ENCODE measurements at places on chromosomes 4 and X.

DNA sequence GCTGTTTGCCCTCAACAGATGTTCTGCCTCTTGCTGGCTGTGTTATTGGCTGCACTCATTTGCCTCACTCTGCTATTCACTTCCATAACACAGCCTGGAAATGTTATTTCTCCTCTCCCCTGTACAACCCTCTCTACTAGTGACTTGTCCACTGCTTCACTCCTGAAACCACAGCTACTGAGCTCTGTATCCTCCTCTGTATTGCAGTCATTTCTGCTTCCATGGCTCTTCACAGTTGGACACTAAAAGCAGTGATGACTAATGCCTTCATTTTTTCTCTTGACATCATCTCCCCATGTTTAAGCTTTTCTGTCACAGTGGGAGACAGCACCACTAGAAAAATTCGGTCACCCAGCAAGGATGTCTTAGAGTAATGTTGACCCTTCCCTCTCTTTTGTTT, 123.0 kb upstream of the PPP1R2C start:
- DNase-seq = no peak

DNA sequence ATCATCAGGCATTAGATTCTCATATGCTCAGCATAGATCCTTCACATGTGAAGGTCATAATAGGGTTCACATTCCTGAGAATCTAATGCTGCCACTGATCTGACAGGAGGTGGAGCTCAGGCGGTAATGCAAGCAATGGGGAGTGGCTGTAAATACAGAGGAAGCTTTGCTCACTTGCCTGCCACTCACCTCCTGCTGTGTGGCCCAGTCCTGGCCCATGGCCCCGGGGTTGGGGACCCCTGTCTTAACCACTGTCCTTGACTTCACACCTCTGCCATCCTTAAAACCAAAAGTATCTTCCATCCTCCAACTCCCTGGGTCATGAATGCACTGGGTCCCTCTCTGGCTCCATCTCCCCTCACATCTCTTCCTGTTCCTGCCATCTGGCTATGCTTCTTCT, 129.1 kb downstream of the HMX1 start:
- no peak for DNase-seq

DNA sequence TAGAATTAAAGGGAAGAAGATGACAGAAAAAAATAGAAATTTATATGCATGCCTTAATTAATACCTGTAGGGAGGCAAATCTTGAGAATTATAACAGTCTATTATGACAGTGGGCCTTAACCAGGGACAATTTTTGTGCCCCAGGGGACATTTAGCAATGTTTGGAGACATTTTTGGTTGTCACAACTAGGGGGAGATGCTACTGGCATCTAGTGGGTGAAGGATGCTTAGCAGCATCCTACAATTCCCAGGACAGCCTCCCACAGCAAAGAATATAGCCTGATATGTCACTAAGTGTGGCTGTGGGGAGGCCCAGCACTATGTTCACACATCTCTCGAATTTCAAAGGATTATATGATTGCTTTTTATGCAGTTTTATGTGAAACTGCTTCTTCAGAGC, 10.5 kb downstream of the GPR82 start:
- DNase-seq = no peak

- DNase-seq = no peak
Observed at GRCh38 chrX:123807835-123808416, 51.9 kb upstream of the XIAP start.

DNA sequence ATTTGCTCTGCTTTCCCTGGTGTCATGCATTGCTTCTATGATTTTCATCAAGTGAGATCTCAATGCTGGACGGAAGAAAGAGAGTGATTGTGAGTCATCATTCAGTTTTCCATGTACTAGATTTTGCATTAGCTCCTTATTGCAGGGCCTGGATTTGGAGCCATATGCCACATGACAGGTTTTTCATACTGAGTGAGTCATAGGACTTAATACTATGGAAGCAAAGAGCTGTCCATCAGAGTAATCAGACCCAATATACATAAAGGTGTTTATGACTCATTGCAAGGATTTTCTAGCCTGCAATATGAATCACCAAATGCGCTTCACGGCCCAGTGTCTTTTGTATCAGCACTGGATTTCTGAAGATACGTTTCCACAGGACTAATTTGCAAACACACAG, 11.2 kb upstream of the TFDP3 start:
- no peak for DNase-seq

DNA sequence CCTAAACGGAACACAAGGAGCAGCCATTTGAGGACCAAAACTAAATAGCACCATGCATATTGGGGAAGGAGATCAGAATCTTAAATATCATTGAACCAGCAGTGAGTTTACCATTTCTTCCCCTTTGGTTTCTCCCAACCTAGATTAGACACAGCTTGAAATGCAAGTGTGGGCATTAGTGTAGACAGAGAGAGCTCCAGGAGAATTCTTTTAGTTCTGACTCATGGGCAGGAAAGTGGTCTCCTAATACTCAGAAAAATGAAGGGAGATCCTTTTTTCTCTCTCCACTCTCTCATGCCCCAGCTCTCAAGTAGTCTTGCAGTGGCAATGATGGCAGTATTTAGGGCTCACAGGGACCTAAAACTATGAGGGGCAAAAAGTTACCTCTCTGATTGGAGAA, 567.9 kb downstream of the INPP4B start:
- DNase-seq = no peak

DNA sequence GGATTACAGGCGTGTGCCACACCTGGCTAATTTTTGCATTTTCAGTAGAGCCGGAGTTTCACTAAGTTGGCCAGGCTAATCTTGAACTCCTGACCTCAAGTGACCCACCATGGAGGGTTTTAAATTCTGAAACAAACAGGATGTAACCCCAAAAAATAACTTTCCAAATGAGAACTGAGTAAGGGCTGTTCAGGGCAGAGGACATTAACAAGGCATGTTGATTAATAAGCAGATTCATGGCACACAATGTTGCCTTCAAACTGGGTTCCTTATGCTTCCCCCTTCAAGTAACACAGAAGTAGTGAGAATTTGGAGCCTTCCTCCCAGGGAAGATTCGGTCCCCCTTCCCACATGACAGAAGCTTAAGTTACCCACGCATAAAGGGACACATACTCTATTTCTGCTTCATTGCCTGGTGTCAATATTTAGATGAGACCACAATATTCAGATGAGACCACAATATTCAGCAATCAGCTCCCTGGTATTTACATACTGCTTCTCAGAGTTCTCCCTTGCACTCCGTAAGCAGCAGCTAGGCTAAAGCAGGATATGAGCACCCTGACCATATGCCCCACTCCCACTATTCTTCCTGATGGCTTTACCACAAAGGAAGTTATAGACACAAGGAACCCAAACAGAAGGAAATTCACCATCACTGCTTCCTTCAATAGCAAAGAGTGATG, 21.4 kb downstream of the GRSF1 start:
- no peak for DNase-seq

GRCh38 chr4:102525504-102525903, 24.3 kb downstream of the NFKB1 start:
- no peak for DNase-seq

- DNase-seq = no peak
Observed at GRCh38 chr4:53709693-53710092, 118.4 kb upstream of the LNX1 start.

DNA sequence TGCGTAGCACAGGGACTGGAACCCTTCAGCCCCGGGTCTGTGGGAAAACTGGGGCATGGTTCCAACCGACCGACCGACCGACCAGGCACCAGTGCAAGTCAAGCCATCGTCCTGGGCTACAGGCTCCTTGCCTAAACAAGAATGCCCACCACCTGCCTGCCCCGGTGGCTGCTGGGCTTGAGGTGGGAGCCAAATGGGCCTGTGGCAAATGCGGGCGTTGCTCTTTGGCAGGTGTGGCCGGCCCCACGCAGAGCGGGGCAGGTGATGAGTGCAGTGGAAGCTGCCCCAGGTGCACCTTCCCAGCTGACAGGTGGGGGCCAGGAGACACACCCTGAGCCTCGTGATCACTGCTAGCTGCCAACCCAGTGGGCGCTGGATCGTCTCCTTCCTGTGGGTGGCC, 77.9 kb downstream of the MTMR1 start:
- DNase-seq = no peak

DNA sequence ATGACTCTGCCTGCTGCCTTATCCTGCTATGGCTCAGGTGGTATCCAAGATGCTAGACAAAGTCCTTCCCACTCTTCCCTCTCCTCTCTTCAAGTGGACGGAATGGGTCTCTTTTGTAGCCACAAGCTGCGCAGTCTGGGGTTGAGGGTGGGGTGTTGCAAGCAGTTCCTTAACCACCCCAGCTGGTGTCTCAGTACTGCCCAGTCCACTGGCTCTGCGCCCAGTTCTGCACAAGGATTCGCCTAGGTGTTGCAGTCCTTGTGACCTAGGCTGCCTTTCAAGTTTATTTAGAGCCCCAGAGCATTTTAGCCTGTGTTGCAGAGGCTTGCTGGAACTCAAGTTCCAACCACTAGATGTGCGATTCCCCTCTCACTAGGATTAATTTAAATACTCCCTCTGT, 120.7 kb downstream of the NEXMIF start:
- no peak for DNase-seq

DNA sequence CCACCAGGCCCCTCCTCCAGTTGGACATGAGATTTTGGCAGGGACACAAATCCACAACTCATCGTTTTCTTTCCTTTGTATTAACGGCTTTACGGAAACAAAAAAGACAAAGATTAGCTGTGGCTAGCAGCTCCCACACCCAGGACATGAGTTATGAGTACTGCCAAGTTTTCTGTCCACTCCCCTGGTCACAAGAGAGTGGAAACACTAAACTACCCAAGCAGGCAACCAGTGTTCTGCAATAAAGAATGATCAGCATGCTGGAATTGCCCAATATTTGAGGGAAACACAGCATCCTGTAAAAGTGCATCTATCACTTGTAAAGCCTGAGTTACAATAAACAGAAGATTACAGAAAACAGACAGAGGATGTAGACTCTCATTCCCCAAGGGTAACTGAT, 358.4 kb downstream of the NLGN4X start:
- DNase-seq = no peak

GRCh38 chr4:139817657-139818452, 152.2 kb downstream of the MGST2 start:
- no peak for DNase-seq

GRCh38 chrX:108527724-108528123, 88.1 kb downstream of the COL4A5 start:
- no peak for DNase-seq

GRCh38 chrX:151694661-151695582, at the start of gene PRRG3:
Gene PRRG3 (plus strand): TSS chrX:151695458. CDS start chrX:151698815, 3,357 bp downstream.
- no peak for DNase-seq

GRCh38 chr4:116598980-116599789, 486.2 kb downstream of the TRAM1L1 start:
- DNase-seq = no peak

GRCh38 chrX:119686087-119686691, 6.8 kb downstream of the SEPTIN6 start:
- no peak for DNase-seq

- DNase-seq = no peak
Observed at GRCh38 chrX:11913001-11913400, 155.0 kb downstream of the MSL3 start.

DNA sequence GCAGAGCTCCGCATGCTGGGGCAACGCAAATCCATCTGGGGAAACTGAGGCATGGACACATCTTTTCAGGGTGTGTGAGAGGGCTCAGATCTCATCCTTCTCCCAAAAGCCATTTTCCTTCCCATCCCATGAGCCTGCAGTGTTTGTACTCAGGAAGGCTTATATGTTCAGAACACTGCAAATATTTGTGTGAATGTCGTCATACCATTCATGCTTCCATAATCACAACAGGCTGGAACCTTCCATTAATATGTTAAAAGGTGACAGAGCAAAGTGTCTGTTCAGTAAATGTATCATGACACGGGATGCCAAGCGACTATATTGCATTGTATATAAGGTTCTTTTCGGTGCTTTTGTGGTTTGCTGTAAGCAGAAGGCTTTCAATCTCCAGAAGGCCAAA, 8.5 kb downstream of the TRIML1 start:
- DNase-seq = no peak

- no peak for DNase-seq
Observed at GRCh38 chrX:97229318-97229717, 345.6 kb downstream of the RPA4 start.

DNA sequence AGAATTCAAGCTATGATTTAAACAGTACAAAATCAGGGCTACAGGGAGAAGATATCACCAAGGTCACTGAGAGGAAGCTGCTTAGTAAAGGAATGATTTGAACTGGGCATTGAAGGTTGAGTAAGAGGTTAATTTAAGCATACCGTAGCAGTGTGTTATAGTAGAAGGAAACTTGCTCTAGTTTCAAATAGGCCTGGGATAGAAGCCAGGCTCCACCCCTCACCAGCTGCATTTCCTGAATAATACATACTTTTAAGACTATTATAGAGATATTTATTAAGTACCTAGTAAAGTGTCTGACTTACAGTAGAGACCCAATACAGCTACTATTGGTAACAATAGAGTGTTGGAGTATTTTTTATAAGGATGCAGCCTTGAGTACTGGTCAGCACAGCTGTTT, 118.0 kb upstream of the GLRA2 start:
- DNase-seq = no peak

DNA sequence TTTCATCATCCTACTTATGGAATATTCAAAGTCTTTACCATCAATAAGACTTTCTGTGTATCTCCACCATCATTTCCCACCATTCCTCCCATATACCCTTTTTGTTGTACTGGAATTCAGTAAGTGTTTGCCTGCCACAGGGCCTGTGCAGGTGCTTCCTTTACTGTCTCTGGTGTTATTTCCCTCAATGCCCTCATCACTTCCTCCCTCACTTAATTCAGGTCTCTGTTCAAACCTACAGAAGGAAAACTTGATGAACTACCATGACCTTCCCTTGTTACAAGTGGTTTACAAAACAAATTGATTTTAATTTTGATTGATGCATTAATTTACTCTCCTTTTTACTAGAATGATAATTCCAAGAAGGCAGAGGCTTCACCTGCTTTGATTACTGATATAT, 159.5 kb upstream of the FAT4 start:
- no peak for DNase-seq

- DNase-seq = no peak
Observed at GRCh38 chr4:151227731-151228130, 49.2 kb upstream of the PRSS48 start.

- DNase-seq = no peak
Observed at GRCh38 chr4:5812506-5813229, 80.2 kb downstream of the CRMP1 start.
